ENCODE measurements at places on chromosomes 7 and 10.

- DNase-seq: no peak
These were observed 83.8 kb downstream of the SPAG6 start for GRCh38 chr10:22429146-22429545.

DNA sequence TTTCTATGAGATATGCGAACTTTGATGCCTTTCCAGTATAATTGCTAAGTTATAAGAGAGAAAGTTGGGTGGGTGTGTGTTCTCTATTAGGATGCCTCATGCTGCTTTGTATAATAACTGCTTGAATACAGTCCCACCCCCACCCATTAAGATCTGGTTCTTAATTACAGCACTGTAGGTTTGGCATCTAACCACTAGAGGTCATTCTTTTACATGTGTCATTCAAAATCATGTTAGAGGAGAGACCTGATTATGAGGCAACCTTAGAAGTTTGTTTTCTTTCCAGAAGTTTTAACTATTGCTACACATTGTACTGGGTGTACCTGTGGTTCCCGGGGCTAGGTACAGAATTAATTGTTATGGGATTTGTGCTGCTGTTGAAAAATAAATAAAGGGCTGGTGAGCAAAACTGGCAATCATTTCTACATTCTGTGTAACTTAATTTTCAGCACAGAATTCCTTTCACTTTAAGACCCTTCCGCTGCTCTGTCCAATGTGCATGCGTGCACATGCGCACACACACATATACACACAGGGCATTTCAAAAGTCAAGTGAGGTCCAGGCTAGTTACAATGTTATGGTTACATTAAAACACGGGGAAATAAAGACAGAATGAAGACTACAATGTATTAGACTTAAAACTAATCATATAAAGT, 1156.3 kb downstream of the SORCS3 start:
- no peak for DNase-seq

DNA sequence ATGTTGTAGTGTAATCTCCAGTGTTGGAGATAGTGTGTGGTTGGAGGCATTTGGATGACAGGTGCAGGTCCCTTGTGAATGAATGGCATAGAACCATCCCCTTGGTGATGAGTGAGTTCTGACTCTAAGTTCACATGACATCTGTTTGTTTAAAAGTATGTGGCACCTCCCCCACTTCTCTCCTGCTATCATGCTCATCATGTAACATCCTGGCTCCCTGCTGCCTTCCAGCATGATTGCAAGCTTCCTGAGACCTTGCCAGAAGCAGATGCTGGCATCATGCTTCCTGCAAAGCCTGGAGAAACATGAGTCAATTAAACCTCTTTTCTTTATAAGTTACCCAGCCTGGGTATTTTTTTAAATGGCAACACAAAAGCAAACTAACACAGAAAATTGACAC, 499.0 kb upstream of the SEMA3D start:
- no peak for DNase-seq

- no peak for DNase-seq
These were observed 68.8 kb upstream of the GSDME start for GRCh38 chr7:24825931-24826661.

DNA sequence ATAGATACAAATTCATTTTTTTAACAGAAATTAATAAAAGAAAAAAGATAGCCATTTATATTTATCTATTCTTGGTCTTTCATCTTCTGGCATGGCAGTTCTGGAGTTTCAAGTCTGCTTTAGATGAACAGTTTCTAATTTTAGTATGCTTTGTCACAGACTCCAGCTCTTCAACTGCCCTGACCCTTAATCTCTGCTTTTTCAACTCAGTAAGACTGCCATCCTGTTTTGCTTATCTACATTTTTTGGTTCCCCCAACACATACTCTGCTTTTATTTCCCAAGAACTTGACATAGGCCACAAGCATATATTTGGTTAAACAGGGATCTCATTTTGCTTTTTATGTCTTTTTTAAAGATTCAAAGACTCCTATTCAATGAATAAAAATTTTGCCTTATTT, 309.3 kb upstream of the KCND2 start:
- DNase-seq: no peak

DNA sequence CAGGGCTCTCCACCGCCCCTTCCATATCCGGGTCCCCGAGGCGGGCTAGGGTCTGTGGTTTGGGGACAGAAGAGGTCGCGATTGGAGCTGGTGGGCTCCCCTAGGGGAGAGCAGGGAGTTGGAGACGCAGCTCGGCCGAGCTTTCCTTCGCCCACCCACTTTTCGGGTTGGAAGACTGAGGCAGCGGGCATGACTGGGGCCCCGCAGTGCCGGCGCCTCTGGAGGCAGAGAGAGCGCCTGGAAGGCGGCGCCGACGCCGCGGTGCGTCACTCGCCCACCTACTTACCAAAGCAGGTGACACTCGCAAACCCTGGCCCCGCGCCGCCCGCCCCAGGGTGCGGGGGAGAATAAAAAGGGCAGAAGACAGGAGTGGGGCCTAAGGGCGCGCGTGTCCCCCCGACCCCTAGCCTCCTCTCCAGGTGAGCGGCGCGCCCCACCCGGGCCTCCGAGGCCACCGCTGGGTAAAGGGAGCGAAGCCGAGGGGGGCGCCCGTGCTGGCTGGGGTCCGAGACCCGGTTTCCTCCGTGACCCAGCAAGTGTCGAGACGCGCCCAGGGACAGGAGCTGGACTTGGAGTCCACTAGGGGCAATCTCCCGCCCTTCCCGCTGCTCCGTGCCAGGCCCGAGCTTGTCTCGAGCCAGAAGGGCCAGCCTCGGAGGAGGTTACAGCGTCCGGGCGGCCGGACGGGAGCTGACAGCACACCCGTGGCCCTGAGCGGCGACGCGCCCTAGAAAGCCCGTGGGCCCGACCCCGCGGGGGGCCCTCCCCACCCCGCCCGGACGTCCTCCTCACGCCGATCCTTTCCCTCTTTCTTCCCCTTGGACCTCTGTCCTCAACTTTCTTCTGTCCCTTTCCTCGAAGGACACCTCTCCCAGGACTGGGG, 34.4 kb upstream of the GRID1 start:
- no peak for DNase-seq

- no peak for DNase-seq
These were observed 25.5 kb upstream of the ABLIM1 start for GRCh38 chr10:114683593-114683992.

GRCh38 chr10:99330347-99330924, 1.3 kb downstream of the CNNM1 start:
- no peak for DNase-seq

DNA sequence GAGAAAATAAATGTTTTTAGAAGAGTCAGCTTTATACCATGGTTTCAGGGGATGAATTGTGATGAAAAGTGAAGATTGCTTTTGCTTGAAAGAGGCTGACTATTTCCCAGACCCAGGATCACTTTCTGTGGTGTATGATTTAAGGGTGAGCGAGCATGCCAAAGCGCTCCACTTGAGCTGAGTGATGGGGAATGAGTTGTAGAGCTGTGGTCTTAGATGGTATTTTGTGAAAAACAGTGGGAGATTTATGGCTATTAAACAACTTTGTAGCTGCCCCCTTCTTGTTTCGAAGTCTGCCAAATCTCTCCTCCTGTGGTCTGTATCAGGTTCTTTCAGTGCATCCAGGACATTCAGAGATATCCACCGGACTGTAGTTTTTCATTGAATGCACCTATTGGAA, 888.2 kb downstream of the LRMDA start:
- no peak for DNase-seq

GRCh38 chr10:11177926-11178471, 160.3 kb downstream of the CELF2 start:
- no peak for DNase-seq

DNA sequence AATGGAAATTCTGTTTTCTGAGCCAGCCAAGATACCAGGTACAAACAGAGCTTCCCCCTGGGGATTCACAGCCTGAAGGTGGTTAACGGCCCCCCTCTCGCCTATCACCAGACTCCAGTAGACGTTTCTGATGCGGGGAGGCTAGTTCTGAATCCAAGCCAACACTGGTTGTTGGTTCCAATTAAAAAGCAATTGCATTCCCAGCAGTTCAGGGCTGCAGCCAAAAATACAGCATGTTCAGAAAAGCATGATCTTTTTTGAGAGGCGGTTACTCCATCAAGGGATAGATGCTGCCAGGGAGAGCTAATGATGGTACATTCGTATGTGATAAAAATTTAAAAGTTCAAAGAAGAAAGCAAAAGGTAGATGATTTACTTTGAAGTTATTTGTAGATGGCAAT, 481.0 kb downstream of the GALNT17 start:
- no peak for DNase-seq

DNA sequence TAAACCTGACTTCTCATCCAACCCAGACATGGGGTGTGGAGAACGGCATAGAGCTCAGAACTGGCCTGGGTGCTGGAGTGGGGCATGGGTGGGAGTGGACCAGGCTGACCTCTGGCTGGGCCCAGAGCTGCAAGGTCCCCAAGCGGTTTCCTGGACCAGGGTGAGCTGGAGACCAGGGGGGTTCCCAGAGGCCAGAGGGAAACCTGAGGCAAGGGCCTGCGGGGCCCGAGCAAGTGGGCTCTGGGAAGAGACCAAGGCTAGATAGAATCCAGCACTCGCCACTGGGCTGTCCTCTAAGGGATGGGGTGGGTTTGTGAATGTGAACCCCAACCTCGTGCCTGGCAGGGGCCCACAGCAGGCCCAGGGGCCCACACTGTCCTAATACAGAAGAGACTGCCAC, 39.4 kb upstream of the RET start:
- no peak for DNase-seq

DNA sequence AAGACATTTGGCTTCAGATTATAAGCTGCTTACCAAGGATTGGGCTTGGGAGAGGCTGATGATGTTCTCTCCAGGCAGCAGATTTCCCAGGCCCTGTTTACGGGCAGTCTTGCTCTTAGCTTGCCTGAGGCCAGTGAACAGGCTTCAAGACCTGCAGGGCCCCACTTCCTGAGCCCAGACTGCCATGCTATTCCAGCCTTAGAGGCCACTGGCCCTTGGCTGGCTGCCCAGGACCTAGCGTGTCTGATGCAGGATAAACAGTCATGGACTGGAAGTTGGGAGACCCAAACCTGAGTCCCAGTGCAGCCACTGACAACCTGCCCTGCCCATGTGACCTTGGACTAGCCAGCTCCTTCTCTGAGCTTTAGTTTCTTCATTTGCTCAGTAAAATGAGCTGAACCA, 2.9 kb downstream of the PRXL2A start:
- DNase-seq: no peak

DNA sequence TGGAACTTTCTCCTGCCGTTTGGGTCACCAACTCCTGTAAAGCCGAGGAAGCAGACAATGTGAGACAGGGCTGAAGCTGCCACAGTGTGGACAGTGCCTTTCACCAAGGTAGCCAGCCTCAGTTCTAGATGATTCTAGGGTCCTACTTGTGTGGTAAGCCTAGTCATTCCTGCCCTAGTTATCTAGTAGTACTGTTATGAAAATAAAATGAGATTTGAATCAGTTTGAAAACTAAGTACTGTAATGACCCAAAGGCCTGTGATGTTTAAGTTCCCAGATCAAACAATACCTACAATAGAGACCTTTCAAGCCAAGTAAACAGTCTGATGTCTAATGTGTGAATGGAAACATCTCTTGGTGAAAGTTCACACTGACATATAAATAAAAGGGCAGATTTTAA, 37.1 kb downstream of the POLL start:
- no peak for DNase-seq

DNA sequence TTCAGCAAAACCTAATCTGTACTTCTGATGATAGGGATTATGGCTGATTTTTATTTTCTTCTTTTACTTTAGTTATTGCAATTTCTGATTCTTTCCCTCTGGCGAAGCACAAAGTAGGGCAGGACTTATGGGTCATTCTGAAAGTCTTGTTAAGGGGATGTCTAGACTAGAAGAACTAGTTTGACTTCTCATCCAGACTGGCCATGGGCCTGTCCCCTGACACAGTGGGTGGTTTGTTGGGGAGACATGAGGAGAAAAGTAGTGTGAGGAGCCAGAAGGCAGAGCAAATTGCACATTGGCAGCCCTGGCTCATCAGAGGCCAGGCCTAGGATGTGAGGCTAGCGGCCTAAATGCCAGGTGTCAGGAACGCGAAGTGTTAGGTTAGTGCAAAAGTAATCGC, 152.8 kb downstream of the RTKN2 start:
- no peak for DNase-seq

DNA sequence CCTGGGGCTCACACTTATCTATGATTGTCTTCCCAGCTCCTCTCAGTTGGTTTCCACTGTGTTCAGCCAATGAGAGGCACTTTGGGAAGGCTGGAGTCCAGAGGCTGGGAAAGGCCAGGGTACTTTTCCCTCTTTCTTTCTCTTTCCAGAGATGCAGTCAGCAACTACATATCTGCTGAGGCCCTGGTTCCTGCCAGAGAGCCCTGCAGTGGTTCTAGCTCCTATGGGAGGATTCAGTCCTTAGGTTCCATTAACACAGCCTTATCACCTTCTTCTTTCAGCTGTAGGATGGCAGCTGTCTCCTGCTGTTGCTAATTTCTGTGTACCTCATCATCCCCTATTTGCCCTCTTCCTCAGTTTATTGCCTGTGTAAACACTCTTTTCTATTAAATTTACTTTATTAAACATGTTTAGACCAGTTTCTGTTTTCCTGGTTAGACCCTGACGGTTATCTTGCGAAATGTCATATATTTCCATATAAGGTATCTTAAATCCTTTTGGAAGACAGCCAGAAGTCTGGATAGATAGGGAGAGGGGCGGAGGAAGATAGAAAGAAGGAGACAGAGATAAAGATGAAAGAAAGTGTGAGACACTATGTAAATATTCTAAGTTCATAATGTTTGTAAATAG, 100.3 kb downstream of the HGF start:
- DNase-seq: no peak

GRCh38 chr7:90715067-90715466, 118.9 kb downstream of the CDK14 start:
- no peak for DNase-seq

GRCh38 chr10:88901206-88901983, 21.4 kb downstream of the STAMBPL1 start:
- DNase-seq: no peak

- no peak for DNase-seq
These were observed 31.1 kb upstream of the TMEM273 start for GRCh38 chr10:49219248-49219647.

DNA sequence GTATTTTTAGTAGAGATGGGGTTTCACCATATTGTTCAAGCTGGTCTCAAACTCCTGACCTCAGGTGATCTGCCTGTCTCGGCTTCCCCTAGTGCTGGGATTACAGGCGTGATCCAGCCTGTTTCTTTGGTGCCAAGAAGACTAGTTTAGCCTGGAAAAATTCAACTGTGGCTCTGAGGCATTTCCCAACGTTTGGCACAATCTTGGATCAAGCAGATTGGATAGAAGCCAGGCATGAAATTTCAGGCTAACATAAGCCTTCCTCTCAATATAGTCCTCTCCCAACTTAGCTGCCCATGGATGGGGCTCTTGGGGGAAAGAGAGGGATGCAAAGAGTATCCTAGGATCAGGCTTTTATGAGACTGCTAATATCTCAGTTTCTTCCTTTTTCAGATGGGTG, 53.8 kb downstream of the APBB1IP start:
- DNase-seq: no peak

DNA sequence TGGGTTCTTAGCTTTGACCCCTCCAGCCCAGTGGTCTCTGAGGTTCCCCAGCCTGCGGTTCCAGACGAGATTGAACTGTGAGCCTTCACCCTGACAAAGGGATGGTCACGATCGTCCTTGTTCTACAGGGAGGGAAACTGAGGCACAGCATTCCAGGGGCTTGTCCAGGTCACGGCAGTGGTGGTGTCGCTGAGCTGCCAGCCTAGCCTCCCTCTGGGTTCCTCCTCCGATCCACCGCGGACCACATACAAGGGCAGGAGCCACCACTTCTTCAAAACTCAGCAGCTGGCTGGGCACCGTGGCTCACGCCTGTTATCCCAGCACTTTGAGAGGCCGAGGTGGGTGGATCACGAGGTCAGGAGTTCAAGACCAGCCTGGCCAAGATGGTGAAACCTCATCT, 35.8 kb downstream of the ELFN1 start:
- DNase-seq: no peak

GRCh38 chr7:116528008-116528789, 3.4 kb downstream of the CAV1 start:
- DNase-seq: no peak

Data from NCI-H2081 treated with DMSO at 0.1 percent for 48 hours (cell line).